Renal cortical epithelial cell (primary cell): ENCODE measurements at places on chromosomes 11 and 22. TPM values are rescaled to one million over a fixed set of nuclear protein-coding genes. Genes with fewer than 3 reads are reported as not detected.

GRCh38 chr11:27171376-27171958 is 130.9 kb downstream of the BBOX1 start:
- DNase-seq, result no peak

DNA sequence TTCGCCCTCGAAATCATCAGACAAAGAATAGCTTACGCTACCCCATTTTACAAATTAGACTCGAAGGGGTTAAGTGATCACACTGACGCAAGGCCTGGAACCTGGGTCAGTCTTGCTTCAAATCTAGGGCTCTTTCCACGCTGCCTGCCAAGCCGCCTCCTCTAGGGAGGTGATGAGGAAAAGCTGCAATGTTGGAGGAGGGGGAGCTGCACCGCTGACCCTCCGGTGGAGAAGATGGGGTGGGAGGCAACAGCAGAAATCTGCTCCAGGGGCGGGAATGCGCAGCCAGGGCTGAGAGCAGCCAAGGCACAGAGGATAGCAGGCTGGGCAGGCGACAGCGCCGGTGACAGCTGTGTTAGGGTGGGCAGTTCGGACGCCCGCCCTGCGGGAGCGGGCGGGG is 595 bp downstream of the SYVN1 start:
- no peak for DNase-seq

GRCh38 chr11:114039551-114039950 is 20.0 kb upstream of the ZBTB16 start:
- no peak for DNase-seq

GRCh38 chr11:132343445-132344175 is 973.2 kb downstream of the NTM start:
- DNase-seq, result no peak

Gene CRYBA4
- total RNA-seq, result not detected in 2 replicates

Gene KCNE3
- 0.52 and 11.8 TPM in 2 replicates for total RNA-seq
